ENCODE measurements at places on chromosomes 5 and 9.

DNA sequence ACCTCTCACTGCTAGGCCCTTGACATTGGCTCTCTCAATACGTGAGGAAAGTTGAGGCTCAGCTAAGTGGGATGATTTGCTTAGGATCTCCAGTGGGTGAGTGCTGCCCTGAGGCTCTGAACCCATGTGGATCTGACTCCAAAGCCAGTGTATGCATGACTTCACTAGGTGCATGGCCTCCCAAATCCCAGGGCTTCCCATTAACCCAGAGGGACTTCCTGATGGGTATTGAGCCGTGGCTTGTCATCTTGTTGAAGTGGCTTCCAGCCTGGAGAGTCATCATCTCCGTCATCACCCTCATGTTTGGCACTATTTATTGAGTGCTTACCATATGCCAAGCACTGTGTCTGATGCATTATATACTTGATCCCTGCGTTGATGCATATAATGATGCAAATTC is 37.3 kb upstream of the TEX48 start:
- DNase-seq: no peak

DNA sequence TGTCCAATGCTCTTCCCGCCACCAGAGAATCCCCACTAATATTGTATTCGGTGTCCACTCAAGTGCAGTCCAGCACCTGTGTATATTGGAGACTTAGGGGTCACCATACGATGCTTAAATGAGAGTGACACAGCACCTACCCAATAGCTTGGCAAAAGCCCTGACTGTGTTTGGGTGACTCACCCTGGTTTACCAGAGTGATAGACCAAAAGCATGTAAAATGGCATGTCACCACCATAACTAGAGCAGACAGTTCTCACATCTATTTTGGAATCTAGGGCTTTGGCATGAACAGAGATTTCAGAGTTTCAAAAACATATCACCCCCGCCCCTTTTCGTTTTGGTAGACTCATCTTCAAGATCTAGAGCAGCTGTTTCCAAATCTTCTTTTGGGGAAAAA is 217.3 kb upstream of the RASEF start:
- DNase-seq: no peak

GRCh38 chr9:28255174-28255573 is 681.9 kb upstream of the C9orf72 start:
- no peak for DNase-seq

DNA sequence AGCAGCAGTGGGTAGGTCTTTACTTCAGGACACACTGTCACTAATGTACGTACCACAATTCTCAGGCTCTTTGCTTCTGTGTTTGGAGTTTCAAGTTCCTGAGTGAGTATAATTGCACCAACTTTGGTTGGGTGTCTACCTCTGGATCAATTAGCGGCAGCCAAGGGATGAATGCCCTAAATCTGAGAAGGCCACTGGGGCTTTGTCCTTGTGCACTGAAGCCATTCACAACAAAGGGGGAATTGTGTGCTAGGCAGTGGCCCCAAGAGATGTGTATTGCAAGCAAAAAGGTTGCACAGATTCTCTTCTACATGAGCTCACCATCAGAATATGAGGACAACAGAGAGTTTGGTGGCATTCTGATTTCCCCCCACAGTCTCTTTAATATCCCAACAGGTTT is 3.9 kb upstream of the PHF24 start:
- DNase-seq: no peak

DNA sequence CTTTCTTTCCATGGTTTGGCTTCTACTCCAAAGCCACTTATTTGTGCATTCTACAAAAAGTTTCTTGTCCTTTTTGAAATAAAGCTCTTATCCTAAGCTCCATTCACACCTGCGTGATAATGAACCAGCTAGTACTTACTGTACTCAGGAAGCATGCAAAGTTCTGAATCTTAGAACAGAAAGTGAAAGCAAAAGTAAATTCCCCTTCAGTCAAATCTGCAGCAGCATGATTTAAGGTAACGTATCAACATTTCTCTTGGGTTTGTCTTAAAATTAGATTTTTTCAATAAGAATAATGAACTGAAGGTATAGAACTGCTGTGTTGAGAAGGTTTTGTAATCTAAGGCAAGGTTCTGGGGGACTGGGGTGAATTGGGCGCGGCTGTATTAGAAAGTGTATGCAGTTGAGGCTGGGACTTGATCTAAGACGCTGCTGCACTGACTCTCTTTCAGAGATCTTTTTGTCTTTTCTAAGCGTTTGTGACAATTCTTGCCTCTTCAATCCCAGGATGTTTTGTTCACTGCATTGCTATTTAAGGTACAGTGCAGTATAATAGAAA is at the start of gene ERAP2:
Gene ERAP2, plus strand, starts transcription at position 209 of the 559 bp plus-strand sequence. CDS start 3,186 bp downstream, outside the sequence.
- DNase-seq: peak; percentile 40

DNA sequence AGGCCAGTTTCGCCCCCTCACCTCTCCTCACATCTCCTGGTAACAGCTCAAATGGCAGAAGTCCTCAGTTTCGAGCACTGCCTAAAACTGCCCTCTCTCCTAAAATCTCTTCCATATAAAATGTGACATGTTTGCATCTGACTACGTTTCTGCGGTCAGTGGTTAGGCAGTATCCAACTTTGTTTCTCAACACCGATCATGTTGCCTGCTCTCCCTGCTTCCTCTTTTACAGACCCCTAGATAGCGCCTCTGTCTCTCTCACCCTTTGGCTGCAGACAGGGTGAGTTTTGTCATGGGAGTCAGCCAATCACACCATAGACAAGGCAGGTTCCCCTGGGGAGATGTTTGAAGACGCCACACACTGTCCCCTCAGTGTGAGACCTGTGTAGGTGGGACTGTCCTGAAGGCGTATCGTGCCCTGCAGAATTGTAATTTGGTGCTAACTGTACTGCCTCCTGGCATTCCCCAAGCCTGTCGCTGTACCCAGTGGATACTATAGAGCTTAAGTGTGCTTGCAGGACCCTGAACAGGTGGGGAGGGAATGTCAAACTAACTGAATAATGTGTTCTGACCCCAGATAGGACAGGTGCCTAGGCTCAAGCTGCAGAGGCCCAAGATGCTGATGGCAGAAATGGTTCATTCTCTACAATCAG is 1.1 kb downstream of the HEXB start:
- DNase-seq: peak; percentile 32

GRCh38 chr5:159198063-159199036 is 11.0 kb downstream of the RNF145 start:
- DNase-seq: no peak

GRCh38 chr5:62190931-62191330 is 115.1 kb upstream of the KIF2A start:
- no peak for DNase-seq

- peak; percentile 24 for DNase-seq
Observed at GRCh38 chr5:96595300-96596090, 66.7 kb upstream of the CAST start.

DNA sequence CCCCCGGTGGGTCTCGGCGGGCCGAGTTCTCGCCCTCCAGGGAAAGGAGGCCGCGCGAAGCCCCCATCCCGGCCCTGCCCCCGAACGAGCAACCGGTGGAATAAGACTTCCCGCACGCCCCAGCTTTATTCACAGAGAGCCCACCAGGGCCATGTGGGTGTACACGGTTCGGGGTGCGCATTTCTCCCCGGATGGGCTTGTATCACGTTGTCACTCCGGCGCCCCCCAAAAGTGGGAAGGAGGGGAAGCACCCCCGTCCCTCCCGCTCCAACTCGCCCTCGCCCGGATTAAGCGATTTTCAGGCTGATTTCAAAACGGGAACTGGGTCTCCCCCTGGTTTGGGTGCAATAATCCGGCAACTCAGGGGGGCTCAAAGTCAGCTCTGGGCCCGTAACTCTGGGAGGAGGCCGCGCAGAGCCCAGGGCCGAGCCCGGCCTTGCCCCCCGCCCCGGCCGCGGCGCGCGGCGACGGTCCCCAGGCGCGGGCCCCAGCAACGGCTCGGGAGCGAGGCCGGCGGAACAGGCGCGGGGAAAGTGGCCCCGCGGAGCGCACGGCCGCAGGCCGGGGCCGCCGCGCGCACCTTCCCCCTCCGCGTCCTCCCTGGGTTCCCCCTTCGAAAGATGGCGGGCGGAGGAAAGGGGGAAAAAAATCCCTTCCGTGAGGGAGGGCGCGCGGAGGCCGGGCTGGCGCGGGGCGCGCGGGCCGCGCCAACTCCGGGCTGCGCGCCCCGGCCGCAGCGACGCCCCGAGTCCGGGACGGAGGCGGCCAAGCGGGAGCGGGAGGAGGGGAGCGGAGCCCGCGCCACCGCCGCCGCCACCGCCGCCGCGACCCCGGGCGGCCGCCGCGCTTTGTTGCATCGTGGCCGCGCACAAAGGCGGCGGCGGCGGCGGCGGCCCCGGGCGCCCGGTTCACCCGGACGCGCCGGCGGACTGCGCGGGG is 644 bp downstream of the BRD3 start:
- DNase-seq: no peak

GRCh38 chr5:121862801-121863200 is 11.1 kb downstream of the FTMT start:
- DNase-seq: no peak

DNA sequence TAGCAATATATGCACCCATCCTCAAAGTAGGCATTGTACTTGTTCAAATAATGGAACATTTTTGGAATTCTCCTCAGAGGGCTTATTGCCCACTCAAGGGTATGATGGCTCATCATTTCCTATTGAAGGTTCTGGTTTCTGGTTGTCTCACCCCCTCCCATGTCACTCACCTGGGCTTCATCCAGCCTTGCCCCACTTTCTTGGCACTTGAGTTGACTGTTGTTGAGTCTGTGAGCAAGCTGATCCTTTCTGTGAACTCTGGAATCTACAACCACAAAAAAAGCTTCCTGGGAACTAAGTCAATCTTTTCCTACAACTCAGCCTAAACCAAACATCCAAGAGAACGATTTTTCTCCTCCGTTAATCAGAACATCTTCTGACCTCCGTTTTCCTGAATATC is 73.9 kb upstream of the ANKH start:
- DNase-seq: no peak
